ENCODE measurements at places on chromosomes 1 and 21.
A peak's percentile ranks its signal among the peaks of the same experiment; 100 is the strongest.

- no peak for DNase-seq
Observed at GRCh38 chr1:62905309-62905708, 121.4 kb downstream of the ATG4C start.

DNA sequence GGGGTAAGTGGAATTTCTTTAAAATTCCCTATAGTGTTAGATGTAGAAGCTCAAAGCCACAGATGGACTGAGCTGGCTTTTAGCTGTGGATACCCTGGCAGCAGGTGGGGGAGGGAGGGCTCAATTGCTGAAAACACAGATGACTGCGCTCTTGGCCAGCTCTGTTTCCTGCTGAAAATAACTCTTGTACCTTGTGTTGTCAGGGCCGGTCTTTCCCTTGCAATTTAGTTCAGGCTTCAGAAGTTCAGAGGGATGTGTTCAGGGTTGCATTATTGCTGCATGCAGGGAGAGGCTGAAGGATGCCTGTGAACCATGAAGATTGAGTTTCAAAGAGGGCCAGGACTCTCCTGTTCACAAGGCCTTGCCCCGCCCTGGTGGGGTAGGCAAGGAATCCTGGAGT is 58.1 kb upstream of the GCLM start:
- DNase-seq, result no peak

DNA sequence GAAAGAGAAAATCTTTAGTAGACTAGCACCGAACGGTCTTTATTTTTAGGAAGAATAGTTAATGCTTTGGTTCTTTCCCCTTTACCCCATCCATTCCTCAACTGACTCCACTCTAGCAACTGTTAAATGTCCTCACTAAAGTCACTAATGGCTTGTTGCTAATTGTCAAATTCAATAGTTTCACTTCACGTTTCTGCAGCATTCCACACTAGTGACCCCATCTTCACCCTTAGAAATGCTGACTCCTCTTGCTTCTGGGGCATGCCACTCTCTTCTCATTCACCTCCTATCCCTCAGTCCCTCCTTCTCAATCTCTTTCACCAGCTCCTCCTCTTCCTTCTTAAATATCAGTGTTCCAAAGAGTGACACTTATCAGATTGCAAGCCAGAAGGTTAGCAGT is 19.4 kb upstream of the CADM3 start:
- DNase-seq, result no peak

DNA sequence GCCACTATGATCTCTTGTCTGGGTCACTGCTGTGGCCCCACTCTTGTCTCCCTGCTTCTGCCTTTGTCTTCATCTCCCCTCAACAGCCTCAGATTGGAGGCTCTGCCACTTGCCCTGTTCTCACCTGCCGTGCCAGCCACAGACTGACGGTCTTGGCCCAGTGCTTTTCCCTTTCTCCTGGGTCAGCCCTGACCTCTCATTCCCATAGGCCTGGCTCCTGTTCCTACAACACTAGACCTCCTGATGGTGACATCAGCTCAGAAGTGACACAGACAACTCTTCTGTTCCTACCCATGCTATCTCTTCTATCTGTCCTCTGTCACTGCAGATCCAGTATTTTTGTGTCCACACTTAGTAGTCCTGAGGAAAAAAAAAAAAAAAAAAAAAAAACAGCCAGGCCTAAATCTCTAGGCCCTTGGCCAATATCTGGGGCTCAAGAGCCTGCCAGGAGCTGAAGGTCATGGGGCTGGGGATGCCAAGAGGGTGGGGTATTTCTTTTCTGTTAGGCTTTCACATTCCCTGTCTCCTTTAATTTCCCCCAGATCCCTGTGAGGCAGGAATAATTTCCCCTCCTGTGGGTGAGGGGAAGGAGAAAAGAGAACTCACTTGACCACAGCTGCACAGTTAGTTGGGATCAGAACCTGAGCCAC is 42.0 kb upstream of the FOXO6 start:
- DNase-seq, result no peak

DNA sequence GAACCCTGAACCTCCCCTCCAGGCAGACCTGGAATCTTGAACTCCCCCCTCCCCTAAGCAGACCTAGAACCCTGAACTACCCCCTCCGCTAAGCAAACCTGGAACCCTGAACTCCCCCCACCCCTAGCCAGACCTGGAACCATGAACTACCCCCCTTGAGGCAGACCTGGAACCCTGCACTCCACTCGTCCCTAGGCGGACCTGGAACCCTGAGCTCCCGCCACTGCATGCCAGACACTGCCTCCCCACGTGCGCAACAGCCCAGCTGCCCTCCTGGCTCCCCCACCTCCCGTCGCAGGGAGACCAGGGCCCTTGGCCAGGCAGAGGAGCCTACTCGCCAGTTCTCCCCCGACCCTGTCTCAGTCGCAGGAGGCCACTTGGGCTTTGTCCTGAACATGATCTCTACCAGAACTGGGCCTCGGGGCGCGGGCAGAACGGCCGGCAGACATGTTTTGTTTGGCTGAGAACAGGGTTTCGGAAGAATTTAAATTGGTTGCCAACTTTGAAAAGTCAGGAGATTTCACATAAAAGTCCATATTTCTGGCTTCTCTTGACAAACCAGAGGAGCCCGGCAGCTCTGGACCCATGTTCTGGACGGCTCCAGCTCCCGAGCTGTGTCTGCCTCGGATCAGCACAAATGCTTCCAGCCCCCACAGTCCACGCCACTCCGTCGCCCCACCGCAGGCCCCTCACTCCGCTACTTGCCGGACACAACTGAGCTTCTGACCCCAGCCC is 9.2 kb upstream of the PLEKHG5 start:
- DNase-seq, result no peak

- peak; percentile 53 for DNase-seq
Observed at GRCh38 chr1:226063224-226063976, 884 bp downstream of the H3-3A start.

DNA sequence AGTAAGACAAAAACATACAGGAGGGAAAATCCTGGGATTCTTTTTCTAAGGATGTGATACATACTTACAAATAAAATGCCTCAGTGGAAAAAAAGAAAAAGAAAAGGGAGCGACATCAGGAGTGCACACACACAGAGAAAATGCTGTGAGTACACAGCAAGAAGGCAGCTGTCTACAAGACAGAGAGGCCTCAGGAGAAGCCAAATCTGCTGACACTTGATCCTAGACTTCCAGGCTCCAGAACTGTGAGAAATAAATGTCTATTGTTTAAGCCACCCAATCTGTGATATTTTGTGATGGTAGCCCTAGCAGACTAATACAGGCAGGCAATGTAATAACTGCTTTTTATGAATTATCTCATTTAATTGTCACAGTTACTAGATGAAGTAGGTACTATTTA is 17.0 kb upstream of the TRIM45 start:
- no peak for DNase-seq

DNA sequence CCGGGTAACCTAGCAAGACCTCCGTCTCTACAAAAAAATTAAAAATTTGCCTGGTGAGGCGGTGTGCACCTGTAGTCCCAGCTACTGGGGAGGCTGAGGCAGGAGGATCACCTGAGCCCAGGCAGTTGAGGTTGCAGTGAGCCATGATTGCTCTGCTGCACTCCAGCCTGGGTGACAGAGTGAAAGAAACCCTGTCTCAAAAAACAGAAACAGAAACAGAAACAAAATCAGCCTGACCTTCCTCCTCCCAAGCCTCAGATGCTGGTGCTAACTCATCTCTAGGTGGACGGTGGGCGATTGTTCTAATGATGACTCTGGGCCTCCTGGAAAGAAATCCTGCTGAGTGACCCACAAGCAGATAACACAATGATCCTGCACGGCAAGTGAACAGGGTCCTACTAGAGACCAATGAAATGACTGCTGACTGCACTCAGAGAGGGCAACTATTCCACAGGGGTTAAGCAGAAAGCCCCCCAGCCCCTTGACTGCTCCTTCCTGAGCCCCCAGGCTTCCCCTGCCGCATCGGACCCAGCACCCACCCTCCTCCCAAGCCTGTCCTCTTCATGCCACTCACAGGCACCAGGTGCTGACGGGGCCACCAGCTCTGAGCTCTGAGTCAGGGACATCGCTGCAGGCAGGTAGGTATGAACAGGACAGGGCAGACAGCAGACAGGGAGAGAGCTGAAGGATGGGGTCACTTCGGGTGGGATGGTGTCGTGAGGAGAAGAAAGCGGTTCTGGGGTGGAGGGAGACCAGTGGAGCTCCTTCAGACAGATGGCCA is 27.8 kb upstream of the LRRC38 start:
- no peak for DNase-seq

DNA sequence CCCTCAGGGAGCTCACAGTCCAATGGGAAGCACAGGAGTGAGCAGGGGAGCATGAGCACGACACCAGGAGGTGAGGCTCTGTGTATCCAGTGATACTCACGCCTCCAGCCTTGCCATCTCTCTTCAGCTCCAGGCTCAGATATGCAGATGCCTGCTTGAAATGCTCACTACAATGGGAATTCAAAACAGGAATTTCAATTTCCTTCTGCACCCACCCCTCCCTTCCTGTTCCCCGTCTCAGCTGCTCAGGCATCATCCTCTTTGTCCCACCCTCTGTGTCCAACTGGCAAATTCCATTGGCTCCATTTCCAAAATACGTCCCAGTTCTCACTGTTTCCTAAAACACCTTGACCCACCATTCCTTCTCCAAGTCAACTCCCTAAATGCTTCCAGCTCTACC is 58.9 kb downstream of the FBXO2 start:
- no peak for DNase-seq

DNA sequence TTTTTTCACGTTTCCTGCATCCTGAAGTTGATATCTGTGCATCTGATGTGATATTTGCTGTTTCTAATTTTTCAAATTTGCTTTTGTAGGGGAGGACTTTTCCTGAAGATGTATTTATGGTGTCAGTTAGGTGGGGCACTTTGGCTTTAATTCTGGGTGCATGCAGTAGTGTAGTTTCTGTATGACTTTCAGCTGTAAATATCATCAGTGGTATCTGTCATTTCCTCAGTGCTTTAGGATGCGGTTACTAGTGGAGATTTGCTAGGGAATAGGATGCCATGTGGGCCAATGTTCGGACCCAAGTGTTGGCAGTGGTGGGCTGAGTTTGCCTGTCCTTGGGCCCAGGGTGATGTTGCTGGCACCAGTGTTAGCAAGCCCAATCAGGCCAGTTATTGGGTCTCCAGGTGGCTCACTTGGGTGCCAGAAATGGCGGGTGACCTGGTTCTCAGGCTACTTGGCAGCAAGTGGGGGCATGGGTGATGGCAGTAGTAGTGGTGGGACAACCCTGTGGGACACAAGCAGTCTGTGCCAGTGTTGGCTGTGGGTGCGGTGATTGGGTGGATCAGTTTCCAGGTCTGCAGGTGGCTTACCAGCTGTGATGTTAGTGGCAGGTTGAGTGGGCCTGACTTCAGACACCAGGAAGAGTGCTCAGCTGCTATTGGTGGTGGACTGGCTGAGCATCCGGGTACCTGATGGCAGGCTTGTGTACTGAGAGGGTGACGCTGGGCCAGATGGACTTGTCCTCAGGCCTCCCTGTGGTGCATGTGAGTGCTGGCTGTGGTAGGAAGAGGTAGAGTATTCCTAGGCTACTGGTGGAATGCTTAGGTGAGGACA is 24.4 kb downstream of the CD55 start:
- no peak for DNase-seq

GRCh38 chr1:2804628-2805351 is 3.3 kb upstream of the TTC34 start:
- DNase-seq, result no peak

DNA sequence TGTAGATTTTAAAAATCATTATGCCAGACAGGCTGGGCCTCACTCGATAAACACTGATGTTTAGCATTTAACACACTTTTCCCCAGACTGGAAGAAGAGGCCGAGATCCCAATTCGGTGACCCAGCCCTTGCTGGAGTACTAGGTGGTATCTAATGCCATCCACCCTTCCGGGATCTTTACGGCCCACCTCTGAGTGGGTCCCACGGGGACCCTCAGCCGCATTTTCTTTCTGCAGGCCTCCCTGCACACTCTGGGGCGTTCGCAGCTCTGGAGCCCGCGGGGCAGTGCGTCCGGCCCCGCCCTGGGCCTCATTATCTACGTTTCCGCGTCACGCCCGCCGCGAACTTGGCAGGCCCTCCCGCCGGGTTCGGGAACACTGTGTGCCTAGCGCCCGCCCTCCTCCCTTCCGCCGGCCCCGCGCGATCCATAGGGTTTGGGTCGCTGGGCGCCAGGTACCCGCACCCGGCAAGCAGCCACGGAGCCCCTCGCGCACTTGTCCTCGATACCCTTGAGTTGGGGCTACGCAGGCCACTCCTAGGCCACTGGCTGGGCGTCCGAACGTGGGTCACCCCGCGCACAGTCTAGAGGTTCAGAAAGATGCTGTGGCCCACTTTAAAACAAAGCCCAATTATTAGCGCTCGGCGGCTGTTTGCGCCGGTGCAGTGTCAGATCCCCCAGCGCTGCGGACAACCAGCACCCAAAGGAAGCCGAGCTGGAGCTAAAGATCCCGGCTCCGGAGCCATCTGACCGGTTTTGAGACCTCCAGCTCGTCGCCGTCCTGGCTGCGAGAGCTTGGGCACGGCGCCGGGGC is 950 bp upstream of the EVA1C start:
- DNase-seq, result no peak

DNA sequence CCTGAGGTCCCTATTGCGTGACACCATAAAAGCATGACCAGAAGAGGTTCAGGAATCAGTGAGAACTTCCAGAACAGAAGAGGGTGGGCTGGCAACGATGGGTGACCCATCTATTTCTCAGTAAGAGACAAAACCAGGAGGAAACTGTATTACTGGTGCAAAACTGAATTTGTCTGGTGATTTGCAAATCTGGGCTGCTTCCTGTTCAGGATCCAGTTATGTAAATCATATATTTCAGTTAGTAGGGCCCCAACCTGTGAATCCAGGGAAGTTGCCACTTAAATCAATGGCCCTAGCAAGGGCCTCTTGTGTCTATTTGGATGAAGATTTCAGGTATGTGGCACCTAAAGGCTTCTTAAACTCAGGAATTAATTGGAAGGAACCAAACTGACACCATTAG is 23.1 kb upstream of the SMAP2 start:
- DNase-seq, result no peak

DNA sequence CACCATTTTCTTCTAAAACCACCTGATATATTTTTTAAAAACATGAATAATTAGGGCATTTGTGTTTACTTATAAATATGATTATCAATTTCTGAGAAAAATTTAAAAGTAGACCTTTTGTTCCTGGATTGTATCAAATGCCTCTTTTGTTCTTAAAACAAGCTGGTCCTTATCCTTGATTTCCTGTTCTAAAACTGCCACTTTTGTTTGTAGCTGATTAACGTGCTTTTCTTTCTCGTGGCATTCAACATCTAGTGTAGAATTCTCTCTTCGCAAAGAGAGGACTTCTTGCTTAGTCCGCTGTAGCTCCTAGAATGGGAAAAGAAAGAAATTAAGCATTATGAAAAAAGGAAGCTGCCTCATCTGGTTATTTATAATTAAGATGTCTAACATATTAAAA is 25.0 kb downstream of the SASS6 start:
- DNase-seq, result no peak

- no peak for DNase-seq
Observed at GRCh38 chr1:92315766-92316599, 17.1 kb downstream of the RPAP2 start.

DNA sequence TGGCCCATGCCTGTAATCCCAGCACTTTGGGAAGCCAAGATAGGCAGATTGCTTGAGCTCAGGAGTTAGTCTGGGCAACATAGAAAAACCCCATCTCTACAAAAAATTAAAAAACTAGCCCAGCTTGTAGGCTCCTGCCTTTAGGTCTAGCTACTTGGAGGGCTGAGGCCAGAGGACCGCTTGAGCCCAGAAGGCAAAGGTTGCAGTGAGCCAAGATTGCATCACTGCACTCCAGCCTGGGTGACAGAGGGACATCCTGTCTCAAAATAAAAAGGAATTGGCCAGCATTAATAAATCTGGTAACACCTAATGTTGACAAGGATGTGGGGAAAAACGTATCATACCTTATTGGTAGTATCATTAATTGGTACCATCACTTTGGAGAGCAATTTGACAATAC is 396.2 kb downstream of the PLPP3 start:
- no peak for DNase-seq
